ENCODE measurements at places on chromosomes 5 and 9. TPM values are rescaled to one million over a fixed set of nuclear protein-coding genes. Genes with fewer than 3 reads are reported as not detected.

GRCh38 chr5:54886866-54887265 is 98.5 kb downstream of the ESM1 start:
- DNase-seq = no peak

DNA sequence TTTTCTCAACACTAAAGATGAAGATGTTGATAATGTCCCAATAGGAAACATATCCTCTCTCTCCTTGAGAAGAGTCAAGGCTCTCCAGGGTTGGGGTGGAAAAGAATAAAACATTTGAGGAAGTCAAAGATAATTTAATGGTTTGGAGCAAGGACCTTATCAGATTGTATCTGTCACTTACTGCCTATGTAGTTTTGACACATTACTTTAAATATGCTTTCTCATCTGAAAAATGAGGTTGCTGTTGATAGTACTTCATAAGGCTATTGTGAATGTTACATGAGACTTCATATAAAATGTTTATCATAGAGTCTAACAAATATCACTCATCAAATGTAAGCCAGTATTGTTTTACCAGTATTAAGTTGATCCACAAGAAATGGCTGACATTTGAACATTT is 48.7 kb downstream of the BAAT start:
- no peak for DNase-seq

Gene SLC46A2
- not detected for total RNA-seq

DNA sequence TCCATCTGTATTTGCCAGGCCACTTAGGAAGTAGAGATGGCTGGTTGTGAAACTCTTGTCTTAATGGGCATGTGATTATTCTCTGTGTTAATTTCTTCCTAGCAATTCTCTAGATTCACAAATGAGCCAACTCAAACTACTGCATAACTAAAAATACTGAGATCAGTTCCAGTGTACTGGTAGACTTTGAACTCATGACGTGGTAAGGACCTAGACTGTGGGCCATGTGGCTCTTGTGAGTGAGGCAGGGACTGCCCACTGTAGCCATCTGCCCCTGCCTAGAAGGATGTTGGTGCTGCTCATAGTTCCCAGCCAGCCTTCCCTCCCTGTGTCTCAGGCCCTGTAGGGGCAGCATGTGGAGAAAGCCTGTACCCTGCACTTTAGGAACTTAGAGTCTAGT is 47.4 kb downstream of the CYSTM1 start:
- no peak for DNase-seq

DNA sequence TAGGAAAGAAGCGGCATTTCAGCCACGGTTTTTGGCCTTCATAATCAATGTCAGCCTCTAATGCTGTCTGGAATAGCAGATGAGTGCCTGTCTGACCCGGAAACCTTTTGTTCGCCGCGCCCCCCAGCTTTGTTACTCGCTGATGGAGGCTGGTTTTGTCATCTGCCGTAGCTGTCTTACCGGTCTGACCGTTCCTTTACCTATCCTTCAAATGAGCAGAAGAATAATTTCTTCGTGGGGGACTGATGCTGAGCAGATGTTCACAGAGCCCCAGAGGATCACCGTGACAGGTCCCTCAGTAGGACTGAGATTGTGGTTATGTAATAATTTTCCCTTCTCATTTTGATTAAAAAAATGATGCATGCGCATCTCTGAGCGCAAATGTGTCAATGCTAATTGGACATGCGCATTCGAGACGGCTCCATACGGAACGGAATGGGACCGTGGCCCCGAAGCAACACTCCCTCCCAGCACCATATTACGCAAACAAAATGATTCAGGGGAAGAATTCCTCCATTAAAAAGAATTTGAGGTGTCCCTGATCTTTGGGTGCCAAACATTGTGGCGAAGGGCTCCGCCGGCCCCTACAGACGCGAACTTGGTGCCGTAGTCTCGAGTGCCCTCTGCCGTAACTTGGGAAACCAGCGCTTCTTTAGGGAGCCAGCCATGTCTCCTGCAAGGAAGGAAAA is 27.6 kb downstream of the TLX3 start:
- DNase-seq = peak; percentile 37

DNA sequence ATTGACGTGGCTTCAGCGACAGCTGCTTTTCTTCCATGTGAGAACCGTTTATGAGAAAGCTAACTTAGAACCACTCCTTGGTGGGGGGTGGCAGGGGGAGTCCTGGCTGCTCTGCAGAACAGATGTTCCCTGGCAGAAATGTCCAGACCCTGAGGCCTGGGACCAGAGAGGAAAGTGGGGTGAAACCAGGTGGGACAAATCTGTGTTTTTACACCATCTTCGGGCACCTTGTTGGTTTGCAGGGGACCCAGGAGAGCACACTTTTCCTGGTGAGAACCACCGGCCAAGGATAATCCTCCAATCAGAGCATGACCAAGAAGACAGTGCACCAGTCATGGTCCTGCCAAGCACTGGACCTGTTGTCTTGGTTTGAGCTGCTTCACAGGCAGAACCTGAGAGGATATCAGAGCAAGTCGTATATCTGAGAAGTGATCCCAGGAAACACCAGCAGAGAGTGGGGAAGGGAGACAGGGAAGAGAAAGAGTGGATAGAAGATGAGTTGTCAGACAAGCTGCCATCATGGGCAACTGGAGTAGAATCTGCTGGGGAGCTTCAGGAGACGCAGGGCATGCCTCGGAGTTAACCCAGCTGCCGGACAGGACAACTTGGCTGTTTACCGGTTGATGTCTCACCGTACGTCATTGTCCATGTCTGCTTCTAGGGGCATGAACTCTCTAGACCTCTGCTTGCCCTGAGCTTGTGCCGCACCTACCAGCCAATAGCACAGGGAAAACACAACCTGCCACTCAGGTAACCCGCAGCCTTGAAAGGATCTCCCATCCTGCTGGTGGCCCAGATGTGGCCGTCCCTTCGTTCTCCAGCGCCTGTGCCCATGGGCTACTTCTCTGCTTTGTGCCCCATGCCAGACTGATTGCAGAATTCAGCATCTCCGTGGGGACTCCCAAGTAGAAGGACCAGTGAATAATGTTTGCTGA is 178.4 kb upstream of the MVB12B start:
- no peak for DNase-seq

- DNase-seq = no peak
Observed at GRCh38 chr9:81841333-81841732, 86.9 kb upstream of the SPATA31D4 start.

Gene SLC25A48
- not detected for total RNA-seq

DNA sequence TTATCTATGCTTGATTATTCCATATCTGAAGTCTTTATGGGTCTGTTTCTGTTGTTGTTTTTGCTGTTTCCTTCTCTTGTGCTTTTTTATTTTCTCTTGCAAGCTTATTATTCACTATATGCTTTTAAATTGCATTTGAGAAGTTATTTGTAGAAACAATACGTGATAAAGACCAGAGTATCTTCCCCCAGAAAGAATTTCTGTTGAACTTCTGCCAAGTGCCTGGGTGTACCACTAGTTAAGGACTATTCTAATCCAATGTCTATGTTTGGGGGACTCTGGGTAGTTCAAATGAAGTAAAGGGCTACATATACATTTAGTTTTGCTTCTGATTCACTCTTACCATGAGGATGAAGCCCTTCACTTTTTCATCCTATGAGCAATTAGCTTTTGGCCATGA is 54.3 kb downstream of the SLF1 start:
- DNase-seq = no peak

- DNase-seq = peak; percentile 19
Observed at GRCh38 chr9:94554439-94555331, at the start of gene PCAT7. PCAT7 (plus strand) TSS chr9:94555083.

- no peak for DNase-seq
Observed at GRCh38 chr5:124456249-124456648, 290.2 kb downstream of the ZNF608 start.

DNA sequence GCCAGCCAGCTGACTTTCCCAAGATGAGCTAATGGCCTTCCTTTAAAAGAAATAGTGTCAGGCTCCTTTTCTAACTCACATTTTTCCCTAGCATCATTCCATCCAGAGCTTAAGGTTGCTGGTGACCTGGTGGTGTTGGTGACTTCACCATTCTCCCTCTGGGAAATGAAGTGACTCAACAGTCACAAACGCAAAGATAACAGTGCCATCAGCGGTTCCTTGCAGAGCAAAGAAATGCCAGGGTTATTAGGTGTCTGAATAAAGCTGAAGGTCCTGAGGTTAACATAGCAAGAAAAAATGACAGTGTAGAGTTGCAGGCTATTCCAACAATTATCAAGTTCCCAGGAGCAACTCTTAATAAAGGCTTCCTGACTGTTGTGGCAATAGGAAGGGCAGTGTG is 111.8 kb upstream of the SLC44A1 start:
- no peak for DNase-seq

- no peak for DNase-seq
Observed at GRCh38 chr5:158968150-158968549, 131.6 kb downstream of the EBF1 start.

DNA sequence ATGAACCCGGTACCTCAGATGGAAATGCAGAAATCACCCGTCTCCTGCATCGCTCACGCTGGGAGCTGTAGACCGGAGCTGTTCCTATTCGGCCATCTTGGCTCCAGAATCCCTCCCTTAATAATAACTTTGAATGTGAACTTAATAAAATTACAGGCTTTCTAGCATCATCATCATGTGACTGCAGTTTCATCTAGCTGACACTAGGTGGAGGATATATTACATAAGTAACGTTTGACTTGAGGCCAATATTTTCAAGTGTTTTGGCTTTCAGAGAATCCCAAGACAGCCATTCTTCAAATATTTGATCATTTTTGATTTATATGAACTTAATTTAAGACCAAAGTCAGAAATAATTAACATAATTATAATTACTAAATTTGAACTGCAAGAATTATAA is 474.9 kb upstream of the CDH10 start:
- DNase-seq = no peak

DNA sequence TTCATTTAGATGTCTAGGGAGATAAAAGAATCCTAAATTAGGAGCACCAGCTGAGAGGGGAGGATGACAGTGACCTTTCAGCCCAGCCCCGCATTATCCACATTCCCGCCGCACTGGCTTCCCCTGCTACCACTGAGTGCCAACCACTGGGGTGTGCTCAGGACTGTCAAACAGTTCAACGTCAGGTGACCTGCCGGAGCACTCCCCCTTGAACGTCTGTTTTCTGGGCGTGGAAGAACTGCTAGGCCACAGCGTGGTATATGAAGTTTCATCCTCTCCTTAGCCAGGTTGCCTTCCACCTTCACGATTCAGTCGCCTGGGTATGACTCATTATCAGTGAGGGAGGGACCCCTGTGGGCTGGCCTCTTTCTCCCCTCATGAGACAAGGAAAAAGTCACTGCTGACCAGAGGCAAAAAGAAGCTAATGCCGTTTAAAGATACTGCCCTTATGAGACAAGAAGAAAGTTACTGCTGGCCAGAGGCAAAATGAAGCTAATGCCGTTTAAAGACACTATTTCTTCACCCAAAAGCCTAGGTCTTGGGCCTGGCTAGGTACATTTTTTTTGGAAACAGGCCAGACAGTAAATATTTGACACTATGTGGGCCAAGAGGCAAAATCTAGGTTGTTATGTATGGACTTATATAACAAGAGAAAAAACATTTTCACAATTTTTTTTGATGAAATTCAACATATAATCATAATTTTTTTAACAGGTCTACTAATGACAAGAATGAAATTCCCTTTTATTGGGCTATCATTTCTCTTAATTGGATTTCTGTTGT is 4.6 kb downstream of the NMRK1 start:
- DNase-seq = peak; percentile 36

- DNase-seq = no peak
Observed at GRCh38 chr5:72470826-72471225, 36.4 kb downstream of the ZNF366 start.

DNA sequence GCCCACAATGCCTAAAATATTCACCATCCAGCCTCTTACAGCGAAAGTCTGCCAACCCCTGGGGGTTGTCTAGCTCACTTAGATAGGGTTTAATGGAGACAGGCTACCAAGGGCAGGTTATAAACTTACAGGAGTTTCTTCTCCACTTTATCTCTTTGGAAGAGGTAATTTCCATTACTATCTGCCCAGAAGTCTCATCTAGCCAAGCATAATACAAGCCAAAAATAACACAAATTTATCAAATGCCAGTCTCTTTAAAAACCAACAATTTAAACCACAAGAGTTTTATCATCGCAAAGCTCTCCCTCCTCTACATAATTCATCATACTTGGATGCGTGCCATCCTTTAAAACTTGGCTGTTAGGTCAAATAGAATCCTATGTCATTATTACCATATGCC is 6.2 kb downstream of the RBM22 start:
- no peak for DNase-seq

DNA sequence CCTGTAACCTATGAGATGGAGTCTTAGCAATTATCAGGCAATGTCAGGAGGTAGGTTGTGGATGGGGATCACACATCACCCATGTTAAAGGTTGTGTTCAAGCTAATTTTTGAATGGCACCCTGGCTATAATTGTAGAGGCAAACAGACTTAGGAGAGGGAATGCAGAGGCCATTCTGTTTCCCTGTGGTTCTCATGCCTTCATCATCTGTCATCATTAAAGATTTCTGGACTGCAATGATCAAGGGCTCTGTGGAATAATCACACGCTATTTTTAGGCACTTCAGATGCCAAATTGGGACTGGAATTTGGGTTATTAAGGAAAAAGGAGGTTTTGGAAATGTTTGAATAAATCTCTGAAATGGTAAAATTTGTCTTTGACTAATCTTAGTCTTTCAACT is 1065.4 kb downstream of the TAF11L14 start:
- DNase-seq = no peak

GRCh38 chr5:62317810-62318209 is 11.8 kb downstream of the KIF2A start:
- no peak for DNase-seq

Gene LHX2
- not detected for total RNA-seq

GRCh38 chr5:80185095-80185494 is 70.8 kb downstream of the SERINC5 start:
- no peak for DNase-seq

GRCh38 chr5:68232277-68232676 is 16.7 kb downstream of the PIK3R1 start:
- DNase-seq = no peak

DNA sequence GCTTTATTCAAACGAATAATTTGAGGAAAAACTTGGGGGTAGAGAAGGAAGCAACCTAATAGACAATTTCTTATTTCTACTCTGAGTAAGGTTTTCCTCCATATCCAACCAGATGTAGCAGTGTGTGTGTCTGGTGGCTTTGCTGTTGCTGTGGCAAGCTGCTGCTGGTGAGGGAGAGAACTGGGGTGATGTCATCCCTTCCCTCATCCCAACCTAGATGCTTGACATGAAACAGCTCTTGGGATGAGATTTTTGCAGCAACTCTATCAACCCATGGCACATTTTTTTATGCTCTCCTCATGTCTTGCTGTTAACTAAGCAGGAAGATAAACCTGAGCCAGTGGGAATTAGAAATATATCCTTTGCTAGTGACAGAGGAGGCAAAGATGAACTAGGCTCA is 135.8 kb downstream of the PCSK1 start:
- DNase-seq = no peak

Gene MYORG
- total RNA-seq = 4.4 TPM

Gene C5orf52
- not detected for total RNA-seq

GRCh38 chr9:132141344-132141947 is 20.4 kb upstream of the NTNG2 start:
- no peak for DNase-seq

Gene ARL14EPL
- total RNA-seq = not detected

- DNase-seq = no peak
Observed at GRCh38 chr5:56676091-56676768, 139.1 kb upstream of the MAP3K1 start.

GRCh38 chr5:90434116-90434714 is 24.7 kb upstream of the CETN3 start:
- DNase-seq = peak; percentile 50

All from activated naive CD8-positive, alpha-beta T cell treated with anti-CD3 and anti-CD28 coated beads for 36 hours (primary cell).